ENCODE measurements at places on chromosomes 2 and 18. TPM values are rescaled to one million over a fixed set of nuclear protein-coding genes. Genes with fewer than 3 reads are reported as not detected.

SLC4A3 gene
- polyA plus RNA-seq = 0.31 TPM

DNA sequence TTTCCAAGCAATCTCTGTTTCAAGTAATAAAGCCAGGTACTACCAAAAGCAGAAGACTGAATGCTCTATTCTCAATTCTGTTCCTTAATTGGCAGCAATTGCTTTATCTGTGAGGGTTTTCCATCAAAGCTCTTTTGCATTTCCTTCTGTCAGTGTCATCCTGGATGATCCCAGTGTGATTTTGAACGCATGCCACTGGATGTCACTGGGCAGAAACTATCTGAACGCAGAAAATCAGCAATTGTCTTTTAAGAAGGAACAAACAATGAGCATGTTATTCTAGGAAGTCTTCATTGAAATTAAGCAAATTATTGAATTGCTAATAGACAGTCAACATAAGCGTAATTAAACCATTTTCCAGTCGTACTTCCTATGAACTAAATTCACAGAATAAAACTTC is 259.0 kb upstream of the REG3G start:
- no peak for DNase-seq

DNA sequence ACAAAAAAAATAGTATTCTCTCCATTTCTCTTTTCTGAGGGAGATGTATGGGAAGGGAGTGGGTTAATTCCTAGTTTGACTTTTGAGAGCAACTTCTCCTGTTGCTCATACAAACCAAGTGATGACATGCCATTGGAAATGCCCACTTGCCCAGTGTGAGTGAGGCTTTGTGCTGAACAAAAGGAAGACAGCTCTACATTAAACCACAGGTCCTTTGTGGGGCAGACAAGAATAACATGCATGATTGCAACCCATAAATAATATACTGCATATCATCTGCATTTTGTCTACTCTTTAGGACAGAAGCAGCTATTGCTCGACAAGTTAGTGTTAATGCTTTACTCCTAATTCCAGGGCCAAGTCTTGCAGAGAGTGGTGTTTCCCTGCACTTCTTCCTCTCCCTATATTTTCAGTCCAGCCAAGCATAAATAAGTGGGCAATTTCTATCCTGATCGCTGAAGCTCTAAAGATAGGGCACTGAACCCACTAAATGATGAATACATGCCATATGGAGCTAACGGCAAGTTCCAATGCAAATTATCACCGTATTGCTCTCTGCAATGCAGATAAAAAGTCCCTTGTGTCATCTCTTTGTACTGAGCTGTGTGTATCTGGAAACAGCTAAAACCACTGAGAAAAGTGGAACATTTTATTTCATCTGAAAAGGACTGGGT is 19.4 kb upstream of the EHBP1 start:
- no peak for DNase-seq

DNA sequence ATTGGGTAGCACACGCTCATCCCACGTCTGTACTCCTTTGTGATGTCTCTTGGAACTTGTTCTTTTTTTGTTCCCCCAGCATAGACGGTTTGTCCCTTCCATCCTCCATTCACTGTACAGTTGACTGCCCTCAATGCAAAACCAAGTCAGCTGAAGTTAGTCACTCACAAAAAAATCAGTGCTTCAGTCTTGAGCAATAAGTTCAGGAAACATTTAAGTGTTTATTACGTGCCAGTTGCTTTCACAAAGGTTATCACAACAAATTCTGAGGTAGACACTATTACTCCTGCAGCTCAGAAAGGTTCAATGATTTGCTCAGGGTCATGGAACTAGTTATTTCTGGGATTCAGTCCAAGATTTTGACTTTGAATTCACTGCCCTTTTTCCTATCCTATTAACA is 102.2 kb downstream of the PDE1A start:
- DNase-seq = no peak

CFAP65 gene
- not detected for polyA plus RNA-seq

C2orf66 gene
- not detected for polyA plus RNA-seq

Measured in CD14-positive monocyte (primary cell).